CD8-positive, alpha-beta memory T cell (primary cell): ENCODE measurements at places on chromosomes 6 and 20. TPM values are rescaled to one million over a fixed set of nuclear protein-coding genes. Genes with fewer than 3 reads are reported as not detected.

CLVS2 gene
- not detected for total RNA-seq

KCNK5 gene
- total RNA-seq = 28.4 TPM

RNF5 gene
- 52.7 TPM for total RNA-seq

RNF217 gene
- 0.13 TPM for total RNA-seq

PKHD1 gene
- not detected for total RNA-seq

TSBP1 gene
- not detected for total RNA-seq

HDGFL1 gene
- total RNA-seq = not detected

DLL1 gene
- 0.79 TPM for total RNA-seq

GRCh38 chr6:110597761-110598160 is 121.3 kb upstream of the SLC22A16 start:
- H3K4me3 ChIP-seq = no peak overlapping the region
- DNase-seq = no peak
- H3K36me3 ChIP-seq = no peaks in the 10 kb centered on the region
- H3K27me3 ChIP-seq = no peaks in the 10 kb centered on the region
- H3K27ac ChIP-seq = no peak overlapping the region
- H3K4me1 ChIP-seq = no peaks in the 10 kb centered on the region

- H3K4me1 ChIP-seq = no peaks in the 10 kb centered on the region
- no peak for DNase-seq
- H3K27ac ChIP-seq = no peak overlapping the region
- H3K36me3 ChIP-seq = no peaks in the 10 kb centered on the region
These were observed 491.8 kb downstream of the BTBD3 start for GRCh38 chr20:12409501-12409900.

DNA sequence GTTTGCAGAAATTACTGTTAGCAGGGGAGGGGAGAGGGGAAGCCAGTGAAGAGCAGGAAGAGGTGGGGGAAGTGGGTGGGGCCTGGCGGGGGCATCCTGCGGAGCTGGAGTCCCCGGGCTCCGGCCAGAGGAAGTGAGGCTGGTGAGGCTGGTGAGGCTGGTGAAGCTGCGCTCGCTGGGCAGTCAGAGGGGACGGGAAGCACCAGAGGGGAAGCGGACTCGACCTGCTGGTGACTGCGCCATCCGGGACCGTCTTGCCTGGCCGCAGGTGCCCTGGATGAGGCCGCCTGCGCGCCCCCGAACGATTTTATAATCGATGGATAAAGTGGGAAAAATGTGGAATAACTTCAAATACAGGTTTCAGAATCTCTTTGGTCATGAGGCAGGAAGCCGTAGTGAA is 635.3 kb upstream of the MARCKS start:
- H3K27me3 ChIP-seq = no peaks in the 10 kb centered on the region
- no peak overlapping the region for H3K27ac ChIP-seq
- no peak overlapping the region for H3K4me3 ChIP-seq
- no peak for DNase-seq
- H3K36me3 ChIP-seq = no peaks in the 10 kb centered on the region
- no peaks in the 10 kb centered on the region for H3K4me1 ChIP-seq

DNA sequence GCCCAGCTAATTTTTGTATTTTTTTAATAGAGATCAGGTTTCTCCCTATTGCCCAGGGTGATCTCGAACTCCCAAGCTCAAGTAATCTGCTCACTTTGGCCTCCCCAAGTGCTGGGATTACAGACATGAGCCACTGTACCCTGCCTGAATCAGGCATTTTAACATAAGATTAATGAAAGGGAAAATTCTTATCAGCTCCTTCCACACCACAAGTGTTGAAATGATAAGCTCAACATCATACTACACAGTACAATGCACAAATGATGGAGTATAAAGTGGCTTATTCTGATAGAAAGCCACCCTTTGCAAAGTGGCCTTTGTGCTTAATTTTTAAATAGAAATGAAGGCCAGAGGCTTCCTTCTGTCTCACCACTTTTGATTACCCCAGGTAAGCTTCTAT is 71.3 kb upstream of the MCHR2 start:
- no peaks in the 10 kb centered on the region for H3K36me3 ChIP-seq
- H3K27ac ChIP-seq = no peak overlapping the region
- no peaks in the 10 kb centered on the region for H3K27me3 ChIP-seq
- no peaks in the 10 kb centered on the region for H3K4me1 ChIP-seq
- H3K4me3 ChIP-seq = no peak overlapping the region
- no peak for DNase-seq

DNA sequence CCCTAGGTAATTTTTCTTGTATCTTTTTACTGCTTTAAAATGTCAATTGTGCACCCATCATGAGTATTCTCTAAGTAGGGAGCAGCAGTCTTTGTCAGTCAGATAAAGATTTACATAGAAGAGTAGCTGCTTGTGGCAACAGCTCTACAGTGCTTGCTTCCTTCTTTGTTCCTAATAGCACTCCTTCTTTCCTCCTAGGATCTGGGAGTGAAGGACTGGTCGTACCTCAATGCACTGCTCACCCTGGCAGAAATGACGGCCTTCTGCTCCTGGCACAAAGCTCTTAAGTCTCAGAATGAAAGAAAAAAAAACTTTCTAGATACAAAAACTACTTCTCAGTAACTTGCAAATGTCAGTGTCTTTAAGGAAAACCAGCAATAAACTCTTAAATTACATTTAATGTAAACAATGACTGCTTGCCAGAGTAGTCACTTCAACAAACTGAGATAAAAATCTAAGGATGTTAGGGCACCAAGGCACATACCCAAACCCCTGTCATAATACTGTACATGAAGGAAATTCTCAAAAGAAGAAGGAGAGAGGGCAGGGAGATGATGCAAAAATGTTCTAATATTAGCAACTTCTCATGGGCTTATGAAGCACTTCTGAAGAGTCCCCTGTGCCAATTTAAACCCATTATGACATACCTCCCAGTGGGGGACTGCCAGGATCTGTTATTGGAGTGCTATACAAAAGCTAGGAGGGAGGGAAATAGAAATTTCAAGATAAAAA is 34.0 kb downstream of the NCOA6 start:
- H3K27ac ChIP-seq = no peak overlapping the region
- H3K27me3 ChIP-seq = no peaks in the 10 kb centered on the region
- H3K4me3 ChIP-seq = no peak overlapping the region
- peaks cover 3% of the 10 kb centered on the region for H3K36me3 ChIP-seq
- no peaks in the 10 kb centered on the region for H3K4me1 ChIP-seq

- H3K36me3 ChIP-seq = no peaks in the 10 kb centered on the region
- no peak overlapping the region for H3K27ac ChIP-seq
These were observed 963 bp downstream of the FOXF2 start for GRCh38 chr6:1390133-1390945.

DNA sequence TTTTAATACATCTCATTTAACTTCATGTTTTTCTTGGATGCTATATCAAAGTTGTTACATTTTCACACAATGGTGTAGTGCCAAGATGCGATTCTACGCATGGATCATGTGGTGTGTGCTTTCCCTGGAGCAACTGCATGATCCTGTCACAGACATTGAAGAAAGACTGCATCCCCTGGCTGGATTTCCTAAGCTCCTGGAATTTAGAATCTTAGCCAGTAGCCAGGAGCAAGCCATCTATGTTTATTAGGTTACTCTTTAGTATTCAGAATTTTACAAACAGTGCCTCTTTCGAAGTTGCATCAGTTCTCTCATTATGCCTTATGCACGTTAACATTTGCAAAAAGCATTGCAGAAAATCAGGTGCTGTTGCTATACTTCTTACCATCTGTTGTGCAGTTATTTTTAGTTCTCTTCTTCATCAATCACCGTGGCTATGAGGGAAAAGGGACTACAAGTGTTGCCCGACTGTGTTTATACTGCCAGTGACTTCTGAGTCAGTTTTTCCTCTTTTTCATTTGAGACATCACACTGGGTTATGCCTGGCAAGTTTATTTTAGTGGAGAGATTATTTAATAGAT is 584.2 kb downstream of the BCKDHB start:
- H3K4me1 ChIP-seq = no peaks in the 10 kb centered on the region
- H3K27ac ChIP-seq = no peak overlapping the region
- H3K27me3 ChIP-seq = no peaks in the 10 kb centered on the region
- no peaks in the 10 kb centered on the region for H3K36me3 ChIP-seq
- no peak for DNase-seq

DNA sequence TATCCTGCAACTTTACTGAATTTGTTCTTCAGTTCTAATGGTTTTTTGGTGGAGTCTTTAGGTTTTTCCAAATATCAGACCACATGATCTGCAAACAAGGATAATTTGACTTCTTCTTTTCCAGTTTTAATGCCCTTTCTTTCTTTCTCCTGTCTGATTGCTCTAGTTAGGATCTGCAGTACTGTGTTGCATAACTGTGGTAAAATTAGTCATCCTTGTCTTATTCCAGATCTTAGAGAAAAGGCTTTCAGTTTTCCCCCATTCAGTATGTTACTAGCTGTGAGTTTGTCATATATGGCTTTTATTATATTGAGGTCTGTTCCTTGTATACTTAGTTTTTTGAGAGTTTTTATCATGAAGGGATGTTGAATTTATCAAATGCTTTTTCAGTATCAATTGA is 4.3 kb downstream of the MICA start:
- H3K27me3 ChIP-seq = no peaks in the 10 kb centered on the region
- peaks cover 22% of the 10 kb centered on the region for H3K4me1 ChIP-seq
- peaks cover 18% of the 10 kb centered on the region for H3K36me3 ChIP-seq
- H3K4me3 ChIP-seq = no peak overlapping the region
- DNase-seq = no peak
- no peak overlapping the region for H3K27ac ChIP-seq

GRCh38 chr6:82914511-82914910 is 151.1 kb downstream of the UBE3D start:
- no peak overlapping the region for H3K4me3 ChIP-seq
- H3K27ac ChIP-seq = no peak overlapping the region
- DNase-seq = no peak
- H3K4me1 ChIP-seq = no peaks in the 10 kb centered on the region
- no peaks in the 10 kb centered on the region for H3K36me3 ChIP-seq
- no peaks in the 10 kb centered on the region for H3K27me3 ChIP-seq
